ENCODE measurements at places on chromosomes 1 and 21. TPM values are rescaled to one million over a fixed set of nuclear protein-coding genes. Genes with fewer than 3 reads are reported as not detected.

The MYBPH gene
- total RNA-seq = not detected

The RGS8 gene
- 0.17 TPM for total RNA-seq

The C1orf56 gene
- total RNA-seq = 2.8 TPM

The CD2 gene
- not detected for total RNA-seq

The CFHR1 gene
- total RNA-seq = not detected

The JUN gene
- 92.3 TPM for total RNA-seq

The AHCTF1 gene
- total RNA-seq = 21.3 TPM

The WLS gene
- total RNA-seq = 207 TPM

The ZSCAN20 gene
- 4.4 TPM for total RNA-seq

The RHBG gene
- not detected for total RNA-seq

The SLC16A4 gene
- total RNA-seq = 16.5 TPM

The PCSK9 gene
- total RNA-seq = 0.41 TPM

The RNF223 gene
- not detected for total RNA-seq
